Bladder microvascular endothelial cell (primary cell): ENCODE measurements at places on chromosomes 4 and X. TPM values are rescaled to one million over a fixed set of nuclear protein-coding genes. Genes with fewer than 3 reads are reported as not detected.

The FHDC1 gene
- under 0.01 and 0.25 TPM in 2 replicates for total RNA-seq

The TXK gene
- total RNA-seq, result 0.16 and 0.31 TPM in 2 replicates

The SYTL4 gene
- total RNA-seq, result 27.7 and 30.8 TPM in 2 replicates

The AMER1 gene
- total RNA-seq, result 0.81 and 2.4 TPM in 2 replicates

The HEPH gene
- total RNA-seq, result 0.16 and 1.9 TPM in 2 replicates

The GAGE12F gene
- total RNA-seq, result not detected in 2 replicates

The LANCL3 gene
- 0.16 and 0.25 TPM in 2 replicates for total RNA-seq

The FAT1 gene
- total RNA-seq, result 9.1 and 21.5 TPM in 2 replicates

The RHOXF2 gene
- not detected in 2 replicates for total RNA-seq

The CYLC1 gene
- not detected in 2 replicates for total RNA-seq

The TLL1 gene
- total RNA-seq, result 7.0 and 12.5 TPM in 2 replicates

The ZXDB gene
- 5.5 and 13.3 TPM in 2 replicates for total RNA-seq

The GJB1 gene
- not detected in 2 replicates for total RNA-seq

The GPRASP1 gene
- total RNA-seq, result 0.65 and 3.3 TPM in 2 replicates

The F8 gene
- 2.4 and 3.1 TPM in 2 replicates for total RNA-seq

The INTS6L gene
- 2.9 and 3.0 TPM in 2 replicates for total RNA-seq

The PLRG1 gene
- 41.9 and 111 TPM in 2 replicates for total RNA-seq

The FAM47E gene
- 0.38 TPM in 1 of 2 replicates, not detected in the other for total RNA-seq

The CYBB gene
- total RNA-seq, result not detected in 2 replicates

The PWWP3B gene
- total RNA-seq, result under 0.01 TPM in 1 of 2 replicates, not detected in the other

The ADGRL3 gene
- total RNA-seq, result under 0.01 and 4.5 TPM in 2 replicates
